ENCODE measurements at places on chromosomes 6 and 20.

DNA sequence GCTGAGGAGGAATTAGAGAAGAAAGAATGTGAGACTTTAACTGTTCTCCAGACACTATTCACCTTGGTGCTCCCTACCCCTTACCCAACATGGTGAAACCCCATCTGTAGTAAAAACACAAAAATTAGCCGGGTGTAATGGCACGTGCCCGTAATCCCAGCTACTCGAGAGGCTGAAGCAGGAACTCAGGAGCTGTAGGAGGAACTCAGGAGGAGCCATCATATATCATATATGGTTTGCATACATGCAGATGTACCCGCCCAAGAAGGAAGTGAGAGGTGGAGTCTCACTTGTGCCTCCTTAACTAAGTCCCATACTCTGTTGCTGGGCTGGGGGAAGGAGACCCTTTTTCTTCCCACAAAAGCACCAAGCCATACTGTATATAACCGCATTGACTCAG is 35.5 kb upstream of the ME1 start:
- no peak for DNase-seq

- DNase-seq, result no peak
Measured at GRCh38 chr6:135869857-135870256, 18.4 kb downstream of the PDE7B start.

DNA sequence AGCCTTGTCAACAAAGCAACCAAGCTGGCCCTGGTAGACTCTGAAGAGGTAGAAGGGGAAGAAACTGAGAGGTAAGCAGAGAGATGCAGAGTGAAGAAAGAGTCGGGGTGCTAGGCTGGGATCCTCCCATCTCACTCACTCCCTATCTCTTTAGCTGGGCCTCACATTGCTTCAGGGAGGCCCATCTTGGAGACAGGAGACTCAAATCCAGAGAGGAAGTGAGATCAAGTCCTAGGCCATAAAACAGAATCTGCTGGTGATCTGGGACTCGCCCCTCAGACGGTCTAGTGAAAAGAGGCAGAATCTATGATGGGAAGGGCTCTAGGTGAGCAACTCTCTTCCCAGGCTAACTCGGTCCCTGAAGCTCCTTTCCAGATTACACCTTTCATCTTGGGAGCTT is 659 bp upstream of the GUCA1B start:
- DNase-seq, result no peak

GRCh38 chr20:14724468-14724867 is 387.1 kb upstream of the FLRT3 start:
- no peak for DNase-seq

DNA sequence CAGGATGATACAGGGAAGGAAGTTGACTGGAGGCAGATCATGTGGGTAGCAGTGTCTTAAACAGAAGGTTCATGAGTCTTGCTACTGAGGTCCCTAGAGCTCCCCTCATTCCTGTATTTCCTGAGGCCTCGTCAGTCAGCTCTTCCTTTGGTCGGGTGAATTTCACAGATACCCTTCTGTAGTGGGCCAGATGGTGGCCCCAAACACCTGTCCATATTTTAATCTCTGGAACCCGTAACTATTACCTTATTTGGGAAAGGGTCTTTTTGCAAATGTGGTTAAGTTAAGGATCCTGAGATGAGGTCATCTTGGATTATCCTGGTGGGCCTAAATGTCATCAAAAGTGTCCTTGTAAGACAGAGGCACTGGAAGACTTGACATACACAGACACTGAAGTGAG is 9.6 kb downstream of the KCNS1 start:
- DNase-seq, result no peak

- DNase-seq, result peak; percentile 100
Measured at GRCh38 chr6:27132532-27133280, 114.8 kb upstream of the PRSS16 start.

GRCh38 chr6:24477070-24477469 is 12.3 kb downstream of the GPLD1 start:
- no peak for DNase-seq

DNA sequence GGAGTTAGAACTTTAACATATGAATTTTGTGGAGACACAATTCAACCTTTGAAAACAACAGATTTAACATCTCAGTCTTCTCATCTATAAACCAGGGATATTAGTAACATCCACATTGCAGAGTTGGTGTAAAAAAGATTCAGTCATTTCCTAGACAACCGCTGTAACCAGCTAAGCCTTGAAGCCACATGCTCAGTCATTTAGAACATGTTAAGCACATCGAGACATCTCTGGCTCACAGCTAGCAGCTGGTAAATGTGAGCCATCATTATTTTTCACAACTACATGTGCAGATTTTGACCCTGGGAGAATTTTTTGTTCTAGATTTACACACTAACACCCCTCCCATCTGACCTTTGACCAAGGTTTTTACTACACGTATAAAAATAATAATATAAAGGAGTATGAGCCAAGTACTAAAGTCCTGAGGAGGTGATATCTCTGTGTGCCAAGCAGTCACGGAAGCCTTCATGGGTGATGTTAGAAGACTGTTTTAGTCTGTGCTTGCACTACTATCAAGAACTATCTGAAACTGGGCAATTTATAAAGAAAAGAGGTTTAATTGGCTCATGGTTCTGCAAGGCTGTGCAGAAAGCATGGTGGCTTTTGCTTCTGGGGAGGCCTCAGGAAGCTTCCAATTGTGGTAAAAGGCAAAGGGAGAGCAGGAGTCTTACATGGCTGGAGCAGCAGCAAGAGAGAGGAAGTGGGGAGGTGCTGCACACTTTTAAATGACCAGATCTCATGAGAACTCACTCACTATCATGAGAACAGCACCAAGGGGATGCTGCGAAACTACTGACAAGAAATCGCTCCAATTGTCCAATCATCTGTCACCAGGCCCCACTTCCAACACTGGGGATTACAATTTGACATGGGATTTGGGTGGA is 48.7 kb upstream of the IL20RA start:
- DNase-seq, result no peak

GRCh38 chr6:148448369-148449012 is 105.9 kb downstream of the SASH1 start:
- no peak for DNase-seq

DNA sequence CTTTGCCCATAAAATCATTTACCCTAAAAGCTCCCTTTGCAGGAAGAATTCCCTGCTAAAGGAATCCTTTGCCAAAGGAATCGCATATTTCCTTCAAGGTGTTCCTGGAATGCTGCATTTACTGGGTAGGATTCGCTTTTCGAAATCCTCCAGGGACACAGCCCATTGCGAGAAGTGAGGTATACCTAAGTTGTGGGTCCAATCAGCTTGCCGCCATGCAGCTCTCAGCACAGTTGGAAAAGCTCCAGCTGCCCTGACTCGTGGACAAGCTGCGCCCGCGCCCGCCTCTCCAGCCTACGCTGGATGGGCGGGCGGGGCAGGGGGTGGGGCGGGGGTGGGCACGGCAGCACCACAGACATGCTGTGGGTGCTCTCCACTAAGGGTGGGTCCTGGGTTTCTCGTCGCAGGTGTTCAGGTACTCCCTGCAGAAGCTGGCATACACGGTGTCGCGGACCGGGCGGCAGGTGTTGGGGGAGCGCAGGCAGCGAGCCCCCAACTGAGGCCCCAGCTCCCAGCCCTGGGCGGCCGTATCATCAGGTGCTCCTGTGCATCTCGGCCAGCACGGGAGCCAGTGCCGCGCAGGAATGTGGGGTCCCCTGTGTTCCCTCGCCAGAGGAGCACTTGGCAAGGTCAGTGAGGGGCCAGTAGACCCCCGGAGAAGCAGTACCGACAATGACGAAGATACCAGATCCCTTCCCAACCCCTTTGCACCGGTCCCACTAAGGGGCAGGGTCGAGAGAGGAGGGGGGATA is 1.4 kb downstream of the NNAT start:
- DNase-seq, result peak; percentile 23

- DNase-seq, result no peak
Measured at GRCh38 chr20:53331151-53331973, 262.3 kb downstream of the ZNF217 start.

- DNase-seq, result no peak
Measured at GRCh38 chr6:25175681-25176080, 103.5 kb upstream of the CARMIL1 start.

DNA sequence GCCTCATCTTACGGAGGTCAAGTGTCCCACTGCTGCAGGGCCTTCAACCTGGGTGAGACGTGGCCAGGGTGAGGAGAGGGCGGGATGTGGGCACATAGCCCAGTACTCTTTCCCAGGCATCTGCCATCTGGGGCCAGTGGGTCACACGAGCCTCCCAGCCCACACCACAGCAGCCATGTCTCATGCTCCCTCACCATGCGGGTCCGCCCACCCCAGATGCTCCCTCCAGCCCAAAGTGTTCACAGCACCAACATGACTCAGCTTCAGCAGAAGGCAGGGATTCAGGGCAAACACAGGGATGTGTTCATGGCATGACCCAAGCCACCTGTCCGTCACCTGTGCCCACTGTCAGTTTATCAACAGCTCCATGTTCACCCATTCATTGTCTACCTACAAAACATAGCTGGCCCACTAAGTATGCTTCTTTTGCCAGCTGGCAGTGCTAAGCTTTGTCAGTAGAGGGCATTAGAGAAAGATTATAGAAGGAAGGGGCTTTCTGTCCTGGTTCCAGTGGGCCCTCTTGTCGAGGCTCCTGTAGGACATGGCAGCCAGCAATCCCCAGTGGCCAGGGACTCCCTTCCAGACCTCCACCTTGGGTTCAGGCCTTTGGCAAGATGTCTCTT is 109.2 kb downstream of the FOXF2 start:
- DNase-seq, result no peak

GRCh38 chr6:45548657-45549515 is 171.2 kb upstream of the SUPT3H start:
- DNase-seq, result no peak

DNA sequence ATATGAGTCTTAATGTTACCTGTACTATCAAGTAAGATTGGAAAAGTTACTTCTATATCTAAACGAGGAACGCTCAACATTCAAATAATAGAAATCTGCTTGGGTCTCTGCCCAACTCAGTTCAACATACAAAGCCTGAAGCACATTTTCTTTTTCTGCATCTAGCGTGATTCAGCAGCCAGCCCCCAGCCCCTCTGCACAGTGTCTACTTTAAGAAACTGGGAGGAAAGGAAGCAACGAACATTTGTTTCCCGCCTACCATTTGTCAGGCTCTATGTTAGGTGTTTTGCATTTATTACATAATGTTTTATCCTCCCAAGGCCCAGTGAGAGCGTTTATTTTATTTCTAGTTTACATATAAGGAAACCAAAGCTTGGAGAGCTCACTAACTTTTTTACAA is 17.3 kb downstream of the PHACTR1 start:
- DNase-seq, result no peak

DNA sequence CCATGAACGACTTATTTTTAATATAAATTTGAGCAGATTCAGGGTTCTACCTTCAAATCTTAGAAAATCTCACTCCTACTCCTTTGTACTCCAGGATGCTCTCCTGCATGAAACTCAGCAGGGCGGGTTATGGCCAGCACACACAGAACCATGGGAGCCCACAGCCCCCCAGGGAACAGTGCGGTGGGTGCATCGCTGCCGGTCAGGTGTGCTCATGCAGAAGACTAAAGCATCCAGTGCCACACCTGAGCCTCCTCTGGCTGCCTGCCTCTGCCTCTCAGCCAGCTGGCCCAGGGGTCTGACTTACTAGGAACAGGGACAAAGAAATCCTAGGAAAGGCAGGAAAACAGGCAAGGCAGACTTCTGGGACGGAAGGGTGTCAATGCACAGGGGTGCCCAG is 31.8 kb downstream of the EZR start:
- DNase-seq, result no peak

- no peak for DNase-seq
Measured at GRCh38 chr6:167664678-167665660, 161.7 kb upstream of the AFDN start.

DNA sequence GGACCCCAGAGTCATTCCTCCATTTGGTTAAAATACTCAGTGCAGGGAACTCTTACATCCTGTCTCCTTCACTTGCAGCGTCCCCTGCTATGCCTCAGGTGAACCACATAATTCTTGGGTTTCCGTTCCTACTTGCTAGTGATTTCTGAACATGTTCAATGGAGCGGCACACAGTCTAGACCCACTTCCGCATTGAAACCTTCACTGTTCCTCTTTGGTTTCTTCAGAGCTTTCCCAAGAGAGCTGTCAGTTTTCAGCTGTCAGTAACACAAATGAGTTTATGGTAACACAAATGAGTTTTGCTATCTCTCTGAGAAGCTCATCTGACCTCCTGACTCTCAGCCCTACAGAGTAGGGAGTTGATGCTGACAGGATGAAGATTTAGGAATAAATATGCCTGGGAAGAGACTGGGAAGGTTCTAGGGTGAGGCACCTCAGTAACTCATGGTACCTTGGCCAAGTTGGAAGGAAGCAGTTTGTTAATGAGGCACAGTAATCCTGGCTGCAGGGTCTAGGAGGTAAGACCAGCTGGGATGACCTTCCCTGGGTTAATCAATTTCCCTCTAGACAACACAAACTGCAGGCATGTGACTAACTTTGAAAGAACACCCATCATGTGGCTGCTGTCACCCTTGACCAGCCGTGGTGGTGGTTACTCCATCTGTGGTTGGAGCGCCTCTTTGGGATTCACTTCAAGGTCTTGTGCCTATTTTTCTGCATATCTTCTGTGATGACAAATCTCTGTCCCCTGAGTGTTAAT is 5.4 kb downstream of the SYS1 start:
- DNase-seq, result no peak

DNA sequence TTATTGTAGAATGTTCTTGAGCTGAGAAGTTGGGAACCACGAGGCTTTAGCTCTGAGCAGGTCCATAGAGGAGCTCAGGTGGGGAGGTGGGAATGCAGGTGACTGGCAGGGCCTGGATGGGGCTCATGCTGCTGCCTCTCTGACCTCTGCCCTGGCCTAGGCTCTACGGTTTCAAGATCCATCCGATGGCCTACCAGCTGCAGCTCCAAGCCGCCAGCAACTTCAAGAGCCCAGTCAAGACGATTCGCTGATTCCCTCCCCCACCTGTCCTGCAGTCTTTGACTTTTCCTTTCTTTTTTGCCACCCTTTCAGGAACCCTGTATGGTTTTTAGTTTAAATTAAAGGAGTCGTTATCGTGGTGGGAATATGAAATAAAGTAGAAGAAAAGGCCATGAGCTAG is at the start of gene LY6G5B:
LY6G5B (plus strand) TSS at position 301 of the 400 bp plus-strand sequence. CDS start 975 bp downstream, outside the sequence.
- DNase-seq, result no peak

GRCh38 chr6:16582446-16583143 is 178.7 kb downstream of the ATXN1 start:
- DNase-seq, result no peak

DNA sequence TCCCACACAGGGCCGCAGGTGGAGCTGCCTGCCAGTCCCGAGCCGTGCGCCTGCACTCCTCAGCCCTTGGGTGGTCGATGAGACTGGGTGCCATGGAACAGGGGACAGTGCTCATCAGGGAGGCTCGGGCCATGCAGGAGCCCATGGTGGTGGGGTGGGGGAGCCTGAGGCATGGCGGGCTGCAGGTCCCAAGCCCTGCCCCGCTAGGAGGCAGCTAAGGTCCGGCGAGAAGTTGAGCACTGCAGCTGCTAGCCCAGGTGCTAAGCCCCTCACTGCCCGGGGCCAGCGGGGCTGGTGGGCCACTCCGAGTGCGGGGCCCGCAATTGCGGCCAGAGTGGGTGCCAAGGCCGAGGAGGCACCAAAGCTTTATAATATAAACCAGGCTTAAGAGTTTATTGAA is 479.7 kb downstream of the MMUT start:
- DNase-seq, result no peak

GRCh38 chr6:90496258-90497016 is 90.4 kb downstream of the MAP3K7 start:
- no peak for DNase-seq

Measured in NCI-H748 treated with DMSO at 0.1 percent for 48 hours (cell line).